GM18507 (cell line): ENCODE measurements at places on chromosomes 5 and 9.

DNA sequence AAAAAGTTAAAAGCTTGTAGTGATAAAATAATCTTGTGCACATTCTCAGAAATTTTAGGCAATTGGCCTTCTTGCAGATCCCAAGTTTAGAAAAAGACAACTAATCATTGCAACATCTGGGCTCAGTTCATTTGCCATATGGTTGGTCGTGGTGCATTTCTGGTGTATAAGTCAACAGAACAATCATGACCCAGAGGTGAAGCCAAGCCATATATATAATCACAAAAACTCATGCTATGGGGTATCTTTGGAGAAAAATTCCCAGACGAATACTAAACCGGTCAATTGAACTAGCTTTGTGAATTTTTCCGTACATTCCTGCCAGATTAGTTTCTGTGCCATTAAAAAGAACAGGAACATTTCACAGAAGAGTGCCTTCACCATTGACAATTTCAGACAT is 50.3 kb downstream of the FYB1 start:
- no peak for DNase-seq

DNA sequence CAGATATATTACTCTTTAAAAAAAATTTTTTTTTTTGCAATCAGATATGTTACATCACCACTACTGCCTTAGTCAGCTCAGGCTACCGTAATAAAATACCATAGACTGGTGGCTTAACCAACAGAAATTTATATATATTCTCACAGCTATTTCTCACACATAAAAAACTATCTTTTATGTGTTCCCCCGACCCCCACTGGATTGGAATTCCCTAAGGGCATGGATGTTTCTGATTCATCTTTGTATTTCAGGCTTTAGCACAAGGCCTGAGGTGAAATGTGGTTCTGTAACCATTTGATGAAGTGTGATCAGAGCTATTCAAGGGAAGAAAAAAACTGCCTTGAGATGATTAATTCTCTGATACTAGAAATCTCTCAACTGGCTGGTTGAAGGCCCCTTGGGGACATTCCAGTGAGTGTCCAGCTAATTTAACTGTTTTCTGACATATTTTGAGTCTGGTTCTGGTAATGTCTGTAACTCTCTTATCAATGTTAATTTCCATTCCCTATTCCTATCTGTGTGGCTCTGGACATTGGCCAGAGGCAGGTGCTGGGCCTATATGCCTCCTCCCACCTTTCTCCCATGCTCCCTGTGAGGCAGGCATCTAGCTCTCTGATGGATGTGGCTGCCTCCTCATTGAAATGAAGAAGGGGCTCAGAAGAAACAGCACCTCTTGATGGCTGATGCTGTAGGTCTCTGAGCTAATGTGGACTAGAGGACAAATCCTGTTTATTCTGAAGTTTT is 2.5 kb downstream of the CD14 start:
- DNase-seq, result no peak

GRCh38 chr9:112351184-112351583 is 17.8 kb upstream of the PTBP3 start:
- no peak for DNase-seq

DNA sequence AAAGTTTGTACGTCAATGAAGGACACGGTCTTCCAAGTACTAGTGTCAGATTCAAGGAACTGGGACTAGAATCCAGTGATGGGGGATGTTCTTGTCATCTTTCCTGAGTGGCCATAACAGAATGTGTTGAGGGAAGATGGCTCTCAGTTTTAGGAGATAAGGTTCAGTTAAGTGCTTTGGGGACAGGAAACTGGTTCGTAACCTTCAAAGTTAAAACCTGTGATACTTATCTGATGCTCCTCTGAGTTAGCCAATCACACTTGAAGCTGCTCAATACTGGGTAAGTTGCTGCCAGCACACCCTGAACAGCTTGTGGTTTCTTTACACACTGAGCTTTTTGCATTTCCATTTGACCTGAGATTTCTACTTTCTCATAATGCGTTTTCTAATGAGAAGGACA is 64.4 kb downstream of the PIK3R1 start:
- DNase-seq, result no peak

GRCh38 chr9:133487331-133487725 is 8.4 kb upstream of the SLC2A6 start:
- no peak for DNase-seq

GRCh38 chr9:86912210-86912609 is 35.1 kb downstream of the GAS1 start:
- DNase-seq, result no peak

DNA sequence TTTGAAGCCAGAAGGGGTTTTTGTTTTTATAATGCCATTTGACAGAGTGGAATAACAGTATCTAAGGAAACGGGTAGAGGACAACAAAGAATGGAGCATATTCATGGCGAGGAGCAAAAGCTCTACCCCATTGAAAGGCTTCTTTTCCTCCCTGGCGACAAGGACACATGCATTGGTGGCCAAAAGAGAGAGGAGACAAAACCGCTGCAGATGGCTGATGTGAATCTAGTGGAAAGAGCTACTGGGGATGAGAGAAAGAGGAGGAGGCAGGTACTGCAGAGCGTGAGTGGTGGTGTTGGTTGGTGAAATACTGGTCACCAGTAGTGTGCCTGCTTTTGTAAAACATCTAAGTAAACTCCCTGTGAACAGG is 491 bp downstream of the APC start:
- DNase-seq, result no peak

DNA sequence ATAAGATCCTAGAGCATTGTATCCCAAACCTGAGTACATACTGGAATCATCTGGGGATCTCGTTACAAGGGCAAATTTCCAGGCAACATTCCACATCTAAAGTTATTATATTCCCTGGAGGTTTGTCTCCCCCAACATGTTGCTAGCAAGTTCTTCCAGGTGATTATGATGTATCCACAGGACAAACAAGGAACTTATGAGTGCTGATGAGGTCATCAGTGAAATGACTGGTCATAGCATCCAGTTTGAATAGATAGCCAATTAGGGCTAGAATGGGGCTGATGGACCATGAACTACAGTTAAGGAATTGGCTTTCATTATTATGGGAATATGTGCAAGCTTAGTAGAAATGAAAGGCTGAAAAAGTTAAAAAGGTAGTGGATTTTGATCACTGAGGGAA is 115.2 kb downstream of the CWC27 start:
- no peak for DNase-seq

DNA sequence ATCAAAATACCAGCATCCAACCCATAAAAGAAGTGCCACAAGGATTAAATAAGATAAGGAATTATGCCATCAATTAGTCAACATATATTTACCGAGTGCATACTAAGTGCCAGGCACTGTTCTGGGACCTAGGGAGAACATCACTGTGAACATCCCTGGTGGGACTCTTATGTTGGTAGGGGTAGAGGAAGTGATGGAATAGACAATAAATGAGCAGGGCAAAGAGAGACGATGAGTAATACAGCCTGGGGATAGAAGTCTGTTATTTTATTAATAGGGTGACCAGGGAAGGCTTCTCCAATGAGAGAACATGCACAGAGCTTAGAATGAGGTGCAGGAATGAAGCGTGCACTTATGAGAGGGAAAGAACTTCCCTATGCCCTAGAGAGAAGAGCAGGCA is 47.4 kb upstream of the VLDLR start:
- no peak for DNase-seq

DNA sequence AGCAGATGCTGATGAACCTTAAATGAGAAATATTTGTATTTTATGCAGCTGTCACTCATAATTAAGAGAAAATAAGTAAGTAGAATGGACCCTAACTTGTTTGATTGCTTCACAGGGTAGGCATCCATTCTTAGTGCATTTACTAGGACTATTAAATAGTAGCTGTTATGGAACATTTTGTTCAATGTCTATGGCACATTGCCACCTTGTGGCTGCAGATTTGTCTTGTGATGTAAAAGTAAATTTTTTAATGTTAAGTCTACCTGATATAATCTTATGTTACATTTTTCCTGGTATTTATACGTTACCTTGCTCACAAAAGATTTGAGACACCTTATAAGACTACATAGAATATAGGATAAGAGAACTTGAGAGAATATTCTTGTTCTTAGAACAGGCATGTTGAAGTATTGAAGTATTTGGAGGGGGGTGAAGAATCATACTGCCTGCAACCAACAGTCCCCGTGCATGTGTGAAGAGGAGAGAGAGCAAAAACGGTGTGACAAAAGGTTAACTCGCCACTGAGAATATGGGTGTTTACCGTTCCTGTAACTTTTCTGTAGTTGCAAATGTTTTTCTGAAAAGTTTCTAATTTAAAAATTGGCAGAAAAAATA is 161.1 kb downstream of the MAST4 start:
- no peak for DNase-seq

GRCh38 chr5:135747824-135748223 is 86.6 kb upstream of the SLC25A48 start:
- DNase-seq, result no peak

DNA sequence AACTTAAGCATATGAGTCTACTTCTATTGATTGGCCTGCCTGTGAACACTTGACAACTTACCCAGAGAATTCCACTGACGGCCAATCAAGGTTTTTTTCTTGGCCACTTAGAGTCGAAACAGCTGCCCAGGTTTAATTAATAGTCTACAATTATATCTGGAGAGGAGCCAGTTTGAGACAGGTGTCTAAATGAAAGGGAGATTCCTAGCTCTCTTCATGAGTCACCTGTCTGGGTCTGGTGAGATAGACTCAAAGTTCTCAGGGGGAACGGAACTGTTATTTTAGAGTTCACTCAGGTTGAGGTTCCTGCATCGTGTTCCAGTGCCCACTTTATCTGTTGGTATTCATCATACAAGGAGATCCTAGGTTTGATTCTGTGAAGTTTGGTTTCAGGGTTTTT is 111.0 kb downstream of the CD180 start:
- no peak for DNase-seq

GRCh38 chr5:165928971-165929370 is 2362.5 kb upstream of the WWC1 start:
- DNase-seq, result no peak
